ENCODE measurements at places on chromosomes 1 and 21. TPM values are rescaled to one million over a fixed set of nuclear protein-coding genes. Genes with fewer than 3 reads are reported as not detected.

GRCh38 chr1:92409946-92410549 is 76.7 kb downstream of the GFI1 start:
- no peak for DNase-seq

The ZNF697 gene
- total RNA-seq: 25.5 TPM

The SPRR1A gene
- not detected for total RNA-seq

DNA sequence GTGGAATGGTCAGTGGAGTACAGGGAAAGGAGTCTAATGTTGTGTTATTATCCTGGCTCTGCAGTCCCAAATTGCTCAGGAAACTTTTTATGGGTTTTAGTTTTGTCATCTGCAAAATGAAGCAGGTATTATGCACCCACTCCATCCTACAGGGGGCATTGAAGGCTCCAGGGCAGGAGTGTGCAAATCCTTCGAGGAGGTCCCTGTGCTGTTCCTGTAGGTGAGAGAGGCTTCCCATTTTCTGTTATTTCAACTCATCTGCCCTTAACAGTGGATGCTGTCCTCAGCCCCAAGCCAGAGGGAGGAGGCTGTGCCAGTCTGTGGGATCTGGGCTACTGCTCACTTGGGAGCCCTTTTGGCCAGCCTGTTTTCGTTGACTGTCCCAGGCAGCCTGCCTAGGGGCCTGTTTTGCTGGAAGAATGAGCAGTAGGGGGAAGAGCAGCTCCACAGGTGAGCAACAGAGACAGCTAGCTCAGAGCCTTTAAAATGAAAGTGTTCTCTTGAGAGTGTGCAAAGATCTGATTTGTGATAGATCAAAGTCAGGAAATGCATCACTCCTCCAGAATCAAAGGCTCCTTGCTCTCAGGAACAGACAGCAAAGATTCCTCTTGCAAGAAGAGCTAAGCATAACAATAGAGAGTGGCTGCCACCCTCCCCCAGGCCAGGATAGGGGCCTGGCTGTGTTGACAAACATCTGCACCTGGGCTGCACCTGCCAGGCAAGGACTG is 317.6 kb upstream of the PROX1 start:
- no peak for DNase-seq

- DNase-seq: peak; percentile 89
These were observed 6.1 kb downstream of the SKI start for GRCh38 chr1:2233997-2234761.

- DNase-seq: peak; percentile 75
These were observed 11.7 kb upstream of the ENO1 start for GRCh38 chr1:8889925-8890785.

The EPHB2 gene
- total RNA-seq: 3.3 TPM

The HPCAL4 gene
- total RNA-seq: not detected

GRCh38 chr21:41970751-41971653 is 17.2 kb upstream of the C2CD2 start:
- no peak for DNase-seq

DNA sequence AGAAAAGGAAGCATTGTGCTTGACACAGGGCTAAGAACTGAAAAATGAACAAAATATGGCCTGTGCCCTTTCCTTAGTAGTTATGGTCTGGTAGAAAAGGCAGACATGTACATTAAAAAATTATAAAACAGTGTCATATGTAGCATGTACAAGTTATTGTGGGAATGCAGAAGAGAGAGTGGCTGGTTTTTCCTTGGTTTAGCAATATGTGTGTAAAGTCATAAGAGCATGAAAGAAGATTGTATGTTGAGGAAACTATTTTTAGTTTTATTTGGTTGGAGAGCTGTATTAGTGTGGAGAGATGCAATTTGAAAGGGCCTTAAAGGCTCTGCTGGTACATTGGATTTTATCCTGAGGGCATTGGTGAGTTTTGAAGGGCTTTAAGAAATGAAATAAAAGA is 145.8 kb downstream of the PDE4B start:
- no peak for DNase-seq

DNA sequence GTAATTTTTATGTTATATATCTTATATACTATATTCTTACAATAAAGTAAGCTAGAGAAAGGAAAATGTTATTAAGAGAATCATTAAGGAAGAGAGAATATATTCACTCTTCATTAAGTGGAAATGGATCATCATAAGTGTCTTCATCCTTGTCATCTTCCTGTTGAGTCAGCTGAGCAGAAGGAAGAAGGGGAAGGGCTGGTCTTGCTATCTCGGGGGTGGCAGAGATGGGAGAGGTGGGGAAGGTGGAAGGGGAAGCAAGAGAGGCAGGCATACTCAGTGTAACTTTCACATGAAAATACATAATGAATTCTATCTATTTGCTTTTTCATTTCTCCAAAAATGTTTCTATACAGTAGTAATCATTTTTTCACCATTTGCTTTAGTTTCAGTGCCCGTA is 5.1 kb downstream of the DNASE2B start:
- DNase-seq: no peak

The LDLRAD2 gene
- not detected for total RNA-seq

The PROK1 gene
- not detected for total RNA-seq

DNA sequence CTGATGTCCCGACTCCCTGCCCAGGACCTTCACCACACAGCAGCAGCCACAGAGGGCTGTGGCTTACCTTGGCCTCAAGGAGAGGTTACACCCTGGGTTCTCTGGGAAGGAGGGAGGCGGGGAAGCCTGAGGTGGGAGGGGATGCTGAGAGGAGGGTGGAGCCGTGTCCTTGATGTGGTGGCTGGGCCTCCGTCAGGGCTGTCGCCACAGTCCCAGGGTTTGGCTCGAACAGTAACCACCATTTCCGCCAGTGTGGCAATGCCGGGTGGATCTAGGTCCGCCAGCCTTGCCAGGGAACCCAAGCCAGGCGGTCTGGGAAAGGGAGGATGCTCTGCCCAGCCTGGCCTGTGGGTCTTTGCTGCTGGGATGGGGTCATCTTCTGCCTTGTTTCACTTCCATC is 18.4 kb upstream of the CDCA8 start:
- DNase-seq: no peak

GRCh38 chr1:221462345-221462744 is 279.5 kb downstream of the DUSP10 start:
- DNase-seq: no peak

DNA sequence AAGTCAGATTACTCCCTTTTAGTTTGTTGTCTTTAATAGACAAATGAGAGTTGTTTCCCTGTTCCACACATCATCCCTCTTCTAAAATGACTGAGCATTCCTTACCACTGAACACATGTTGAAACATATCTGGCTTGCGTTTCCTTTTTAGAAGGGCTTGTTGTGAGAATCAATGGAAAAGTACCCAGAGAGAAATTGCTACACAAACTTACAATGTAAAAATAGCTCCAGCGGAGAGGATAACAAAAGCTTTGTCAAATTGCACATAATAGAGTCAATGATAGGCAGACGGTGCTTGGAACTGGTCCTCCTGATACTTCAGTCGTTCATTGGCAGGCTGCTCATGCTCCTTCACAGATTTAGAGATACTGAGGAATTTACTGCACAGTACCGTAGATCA is 123.9 kb downstream of the CYYR1 start:
- DNase-seq: no peak

GRCh38 chr1:243501002-243501401 is 245.2 kb downstream of the SDCCAG8 start:
- DNase-seq: no peak

- DNase-seq: no peak
These were observed 30.0 kb downstream of the PODN start for GRCh38 chr1:53091841-53092645.

DNA sequence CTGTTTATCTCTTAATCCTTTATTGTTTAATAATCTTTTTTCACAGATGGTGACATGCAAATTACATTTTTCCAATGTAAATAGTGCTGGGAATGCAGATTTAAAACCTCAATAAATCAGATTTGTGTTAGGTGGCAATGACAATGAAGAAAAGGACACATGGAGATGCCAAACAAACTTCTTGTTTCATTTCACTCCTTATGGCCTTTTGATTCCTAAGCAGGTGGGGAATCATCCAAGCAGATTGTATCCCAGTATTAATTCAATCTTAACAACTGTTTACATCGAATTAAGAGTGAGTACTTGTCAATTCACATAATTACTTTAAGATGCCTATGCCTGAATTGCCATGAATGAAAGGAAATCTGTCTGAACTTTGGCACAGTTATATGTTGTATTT is 98.9 kb upstream of the RGS18 start:
- DNase-seq: no peak

- DNase-seq: peak; percentile 17
These were observed 159.4 kb upstream of the UBE2U start for GRCh38 chr1:64043976-64044375.

DNA sequence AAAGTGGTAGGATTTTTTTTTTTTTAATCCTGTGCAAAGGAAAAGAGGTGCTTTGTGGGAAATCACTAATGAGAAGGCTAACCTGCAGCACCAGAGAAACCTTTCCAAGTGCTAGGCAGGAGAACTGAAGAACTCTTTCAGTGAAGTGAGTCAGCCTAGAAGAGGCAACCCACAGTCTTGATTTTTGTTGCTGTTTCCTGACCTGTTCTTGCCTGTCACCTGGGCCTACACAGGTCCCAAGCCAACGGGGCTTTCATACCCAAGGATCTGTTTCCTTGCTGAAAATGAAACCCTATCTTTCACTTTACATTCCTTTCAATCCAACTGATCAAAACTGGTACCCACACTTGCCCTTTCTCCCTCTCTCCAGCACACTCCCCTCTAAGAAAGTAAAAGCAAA is 7.1 kb upstream of the IKBKE start:
- no peak for DNase-seq

The HAPLN2 gene
- total RNA-seq: not detected

DNA sequence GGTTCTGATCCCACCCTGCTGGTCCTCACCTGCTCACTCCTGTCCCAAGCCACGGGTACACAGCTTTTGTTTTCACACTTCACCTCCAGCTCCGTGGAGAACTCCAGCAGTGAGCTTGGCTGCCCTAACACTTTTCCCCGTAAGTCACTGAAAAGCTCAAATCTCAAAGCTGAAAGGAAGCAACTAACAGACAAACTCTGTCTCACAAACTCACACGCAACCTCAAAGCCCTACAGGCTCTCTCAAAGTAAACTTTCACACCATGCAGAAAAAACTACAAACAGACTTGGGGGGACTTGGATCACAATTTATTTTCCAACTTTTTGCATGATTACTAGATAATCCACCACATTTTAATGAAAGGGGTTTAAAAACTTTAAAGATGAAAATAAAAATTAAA is 88.3 kb downstream of the AK5 start:
- DNase-seq: no peak

DNA sequence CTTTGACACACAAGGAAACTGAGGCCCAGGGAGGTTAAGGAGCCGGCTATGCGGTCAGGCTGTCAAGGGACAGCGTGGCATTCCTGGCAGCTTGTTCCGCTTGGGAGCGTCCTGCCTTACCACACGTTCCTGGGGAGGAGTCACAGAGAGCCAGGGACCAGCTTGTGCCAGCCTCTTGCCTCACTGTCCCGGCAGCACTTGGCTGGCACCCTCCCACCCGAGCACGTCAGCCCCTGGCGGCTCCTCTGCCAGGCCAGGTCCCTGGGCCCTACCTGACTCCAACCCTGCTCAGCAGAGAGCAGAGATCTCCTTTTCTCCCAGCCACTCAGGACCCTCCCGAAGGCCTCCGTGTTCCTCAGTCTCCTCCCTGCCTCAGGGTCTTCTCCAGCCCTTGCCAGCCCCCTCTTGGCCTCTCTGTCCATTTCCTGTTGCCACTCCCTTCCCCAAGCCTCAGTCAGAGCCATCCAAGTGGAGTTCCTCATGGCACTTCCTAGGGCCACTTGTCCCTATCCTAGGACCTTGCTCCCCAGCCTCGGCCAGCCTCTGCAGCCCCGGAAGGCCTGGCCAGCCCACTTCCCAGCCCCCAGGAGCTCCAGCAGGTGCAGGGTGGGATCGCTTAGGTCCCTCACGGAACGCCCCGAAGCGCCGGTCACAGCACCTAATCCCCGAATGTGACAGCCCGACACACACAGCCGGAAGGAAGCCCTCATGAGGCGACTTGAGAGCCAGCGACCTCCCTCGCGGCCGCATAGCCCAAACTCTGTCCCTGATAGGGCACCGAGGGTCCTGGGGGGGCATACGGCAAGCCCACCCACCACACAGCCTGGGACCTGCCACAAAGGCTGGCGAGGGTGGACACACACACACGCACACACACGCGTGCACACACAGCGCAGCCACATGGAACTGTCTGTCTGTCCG is 130.3 kb downstream of the CASZ1 start:
- no peak for DNase-seq

DNA sequence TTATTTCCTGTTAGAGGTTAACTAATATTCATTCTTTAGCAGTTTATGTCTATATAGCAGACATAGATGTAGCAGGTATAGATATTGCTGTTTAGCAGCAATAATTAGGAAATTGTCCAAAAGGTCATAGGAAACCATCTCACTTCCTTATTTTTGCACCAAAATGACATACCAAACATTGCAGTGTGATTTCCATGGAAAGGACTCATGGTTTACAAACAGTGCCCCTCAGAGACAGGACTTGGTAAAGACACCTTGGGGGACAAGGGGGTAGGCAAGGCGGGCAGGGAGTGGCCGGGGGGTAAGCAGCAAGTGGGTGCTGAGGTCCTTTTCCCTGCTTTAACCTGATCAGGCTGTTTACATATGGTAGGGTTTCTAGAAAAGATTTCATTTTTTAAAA is 30.5 kb downstream of the BATF3 start:
- no peak for DNase-seq

- no peak for DNase-seq
These were observed 6.4 kb downstream of the PPP2R5A start for GRCh38 chr1:212291505-212292134.

DNA sequence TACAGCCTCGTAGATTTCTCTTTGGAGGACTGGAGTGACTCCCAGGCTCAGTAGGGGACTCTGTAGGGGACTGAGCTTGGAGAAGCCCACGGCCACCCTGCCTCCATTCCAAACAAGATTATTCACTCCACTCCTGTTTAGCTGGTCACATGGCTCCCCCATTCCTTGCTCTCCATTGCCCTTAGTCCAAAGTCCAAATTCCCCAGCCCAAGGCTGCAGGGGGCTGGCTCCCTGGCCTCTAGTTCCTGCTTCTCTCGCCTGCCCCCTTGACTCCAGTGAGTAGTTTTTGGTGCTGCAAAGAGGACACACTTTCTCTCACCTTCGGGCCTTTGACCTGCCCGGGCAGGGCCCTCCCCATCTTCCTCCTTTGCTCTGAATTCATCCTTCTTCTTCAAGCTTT is 403.3 kb downstream of the KIF26B start:
- DNase-seq: no peak

- DNase-seq: no peak
These were observed 24.1 kb downstream of the POGZ start for GRCh38 chr1:151435174-151435573.

GRCh38 chr21:38249696-38250278 is 7.0 kb upstream of the KCNJ15 start:
- no peak for DNase-seq

DNA sequence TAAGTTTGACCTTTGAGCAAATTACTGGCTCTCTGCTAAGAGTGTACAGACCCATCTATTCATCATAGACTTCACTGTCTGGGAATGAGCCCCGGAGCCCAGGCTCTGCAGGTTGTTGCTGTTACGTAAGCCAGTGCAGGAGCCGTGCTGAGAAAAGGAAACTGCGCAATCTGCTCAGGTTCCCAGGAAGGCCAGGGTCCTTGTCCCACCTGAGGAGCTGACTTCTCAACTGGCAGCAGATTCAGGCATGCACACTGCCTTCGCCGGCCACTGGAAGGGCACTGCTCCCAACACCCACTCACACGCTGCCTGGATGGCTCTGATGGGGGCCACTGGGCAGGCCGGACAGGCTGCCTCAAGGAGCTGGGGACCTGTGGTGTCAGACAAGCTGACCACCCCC is 19.5 kb downstream of the RCAN1 start:
- DNase-seq: no peak

The NPPB gene
- not detected for total RNA-seq

The TNFRSF25 gene
- total RNA-seq: 2.6 TPM

GRCh38 chr1:103461161-103462105 is 64.1 kb upstream of the RNPC3 start:
- no peak for DNase-seq

GRCh38 chr21:34583926-34584563 is 30.9 kb downstream of the RCAN1 start:
- no peak for DNase-seq
